Fibroblast of lung (primary cell): ENCODE measurements at places on chromosomes 2 and 18.

GRCh38 chr2:105674859-105675541, 69.7 kb upstream of the NCK2 start:
- DNase-seq: no peak
- no peaks in the 10 kb centered on the region for H3K27me3 ChIP-seq
- H3K4me3 ChIP-seq: no peak overlapping the region
- no peaks in the 10 kb centered on the region for H3K4me1 ChIP-seq

DNA sequence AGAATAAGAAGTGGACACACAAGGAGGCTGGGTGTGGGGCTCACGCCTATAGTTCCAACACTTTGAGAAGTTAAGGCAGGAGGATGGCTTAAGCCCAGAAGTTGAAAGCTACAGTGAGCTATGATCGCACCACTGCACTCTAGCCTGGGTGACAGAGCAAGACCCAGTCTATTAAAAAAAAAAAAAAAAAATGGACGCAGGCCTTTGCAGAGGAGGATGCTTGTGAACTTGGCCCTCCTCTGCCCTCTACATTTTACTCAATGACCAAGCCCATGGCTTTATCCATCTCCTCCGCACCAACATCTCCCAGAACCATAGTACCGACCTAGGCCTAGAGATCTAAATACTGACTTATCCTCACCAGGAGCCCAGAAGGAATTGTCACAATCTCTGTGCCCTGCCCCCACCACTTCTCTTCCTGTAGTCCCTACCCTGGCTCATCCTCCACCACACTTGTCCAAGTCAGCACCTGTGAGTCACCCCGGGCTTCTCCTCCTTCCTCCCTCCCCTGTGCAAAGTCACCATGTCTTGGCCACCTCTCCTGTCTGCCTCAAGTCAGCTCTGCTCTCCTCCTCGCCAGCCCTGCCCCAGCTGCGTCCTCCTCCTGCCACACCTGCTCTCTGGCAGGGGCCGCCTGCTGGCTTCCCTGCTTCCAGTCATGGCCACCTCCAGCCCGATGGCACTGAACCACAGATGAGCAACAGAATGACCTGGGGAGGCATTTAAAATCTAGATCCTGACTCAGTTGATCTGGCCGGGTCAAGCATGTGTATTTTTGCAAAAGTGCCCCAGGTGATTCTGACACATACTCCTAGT, 35.8 kb upstream of the ASPRV1 start:
- H3K27me3 ChIP-seq: no peaks in the 10 kb centered on the region

GRCh38 chr2:213098612-213099011, 52.8 kb downstream of the IKZF2 start:
- no peaks in the 10 kb centered on the region for H3K36me3 ChIP-seq
- no peaks in the 10 kb centered on the region for H3K4me1 ChIP-seq
- no peak overlapping the region for H3K4me3 ChIP-seq

DNA sequence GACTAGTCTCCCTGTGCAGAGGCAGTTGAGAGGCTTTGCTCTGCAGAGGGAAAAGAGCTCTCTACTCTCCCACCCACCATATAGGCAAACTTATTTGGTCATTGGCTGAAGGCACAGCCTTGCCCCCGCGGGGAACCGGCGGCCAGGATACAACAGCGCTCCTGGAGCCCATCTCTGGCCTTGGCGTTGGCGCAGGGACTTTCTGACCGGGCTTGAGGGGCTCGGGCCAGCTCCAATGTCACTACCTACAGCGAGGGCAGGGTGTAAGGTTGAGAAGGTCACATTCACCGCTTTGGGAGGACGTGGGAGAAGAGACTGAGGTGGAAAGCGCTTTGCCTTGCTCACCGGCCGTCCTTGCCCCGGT, 2.2 kb downstream of the ONECUT2 start:
- H3K4me1 ChIP-seq: peaks cover 5% of the 10 kb centered on the region
- DNase-seq: no peak
- no peak overlapping the region for H3K4me3 ChIP-seq
- no peak overlapping the region for H3K27ac ChIP-seq
- H3K27me3 ChIP-seq: peaks cover 78% of the 10 kb centered on the region

- no peak overlapping the region for H3K27ac ChIP-seq
- peaks cover 20% of the 10 kb centered on the region for H3K4me1 ChIP-seq
- H3K36me3 ChIP-seq: no peaks in the 10 kb centered on the region
- no peak for DNase-seq
Measured at GRCh38 chr2:85706599-85707296, 12.6 kb downstream of the GNLY start.
